Muscle of back (tissue), 13 donors: ENCODE measurements at places on chromosomes 6 and 20.

GRCh38 chr20:58133020-58133808 lies 95.2 kb downstream of the ANKRD60 start:
- peak; percentile 84 for DNase-seq

DNA sequence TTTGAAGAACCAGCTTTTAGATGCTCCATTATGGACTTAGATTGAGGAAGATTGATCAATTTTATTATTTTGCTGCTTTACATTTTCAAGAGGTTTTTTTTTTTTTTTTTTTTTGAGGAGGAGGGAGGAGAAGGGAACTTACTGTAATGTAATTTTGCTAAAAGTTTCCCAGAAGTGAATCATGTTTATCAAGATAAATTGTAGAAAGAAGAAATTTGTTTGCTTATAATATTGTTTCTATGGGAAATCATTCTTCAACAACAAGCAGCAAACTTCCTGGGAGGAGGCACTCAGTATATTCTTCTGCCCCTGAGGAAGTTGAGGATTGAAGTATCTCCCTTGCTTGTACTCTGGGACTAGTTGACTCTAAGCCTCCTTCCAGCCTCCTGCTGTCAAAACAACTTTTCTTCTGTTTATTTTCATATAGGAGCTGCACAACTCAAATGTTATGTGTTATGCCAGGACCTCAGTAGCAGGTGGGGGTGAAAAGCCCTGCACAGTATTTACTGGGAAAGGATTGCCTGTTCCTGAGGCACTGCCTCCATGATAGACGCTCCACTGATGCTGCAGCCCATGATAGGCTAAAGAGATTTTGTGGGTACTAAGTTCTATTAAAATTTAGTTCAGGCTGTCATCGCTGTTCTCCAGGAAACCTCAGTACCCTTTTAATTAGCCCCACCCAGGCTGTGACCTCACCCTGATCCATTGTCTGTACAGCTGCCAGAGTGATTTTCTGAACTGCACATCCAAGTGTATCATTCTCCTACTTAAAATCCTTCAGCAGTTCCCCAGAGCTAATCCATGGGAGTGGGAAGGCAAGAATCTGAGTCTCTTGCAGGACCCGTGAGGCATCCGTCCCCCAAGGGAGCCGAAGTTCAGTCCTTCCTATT lies 51.9 kb downstream of the CARMIL1 start:
- peak; percentile 53 for DNase-seq

- DNase-seq, result no peak
These were observed 45.4 kb upstream of the ECI2 start for GRCh38 chr6:4180652-4181255.

GRCh38 chr20:16054985-16055384 lies 518.3 kb downstream of the KIF16B start:
- no peak for DNase-seq

GRCh38 chr6:119249319-119249718 lies 100.2 kb downstream of the MAN1A1 start:
- no peak for DNase-seq

DNA sequence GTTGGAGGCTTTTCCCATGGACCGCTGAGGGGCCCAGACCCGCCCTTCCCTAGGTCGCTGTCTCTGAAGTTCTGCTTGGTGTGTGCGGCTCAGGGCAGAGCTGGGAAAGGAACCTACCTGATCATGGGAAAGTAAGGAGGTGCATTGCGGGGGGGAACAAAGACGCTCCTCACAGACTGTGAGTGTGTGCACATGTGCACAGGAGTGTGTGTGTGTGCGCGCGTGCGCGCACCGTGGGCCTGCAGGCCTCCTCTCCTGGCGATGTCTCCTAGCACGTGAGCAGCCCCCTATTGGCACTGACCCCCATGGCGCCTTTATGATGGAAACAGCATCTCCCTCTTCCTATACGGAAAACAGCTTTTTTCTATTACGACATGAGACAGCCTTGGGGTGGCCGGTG lies 224.1 kb downstream of the TAF4 start:
- DNase-seq, result no peak

- no peak for DNase-seq
These were observed 52.9 kb downstream of the RPP40 start for GRCh38 chr6:4950836-4951533.

- no peak for DNase-seq
These were observed 14.9 kb downstream of the KCNQ5 start for GRCh38 chr6:72636786-72637185.
